ENCODE measurements at places on chromosomes 3 and 15.

DNA sequence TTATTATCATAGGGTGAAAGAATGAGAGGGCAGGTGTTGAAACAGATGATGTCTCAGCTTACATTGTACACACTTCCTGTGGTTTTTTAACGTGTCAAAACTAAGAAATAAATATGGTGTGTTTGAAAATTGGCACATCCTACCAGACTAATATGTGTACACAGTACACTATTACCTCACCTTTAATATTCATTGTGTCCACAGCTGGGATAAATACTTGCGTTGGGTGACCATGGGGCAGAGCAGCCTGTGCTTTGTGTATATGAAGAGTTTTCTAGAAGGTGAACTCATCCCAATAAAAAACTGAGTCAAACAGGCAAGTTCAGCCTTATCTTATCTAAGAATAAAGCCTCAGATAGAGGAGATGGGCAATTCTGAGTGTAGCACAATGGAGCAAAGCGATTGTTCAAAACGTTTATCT is 17.3 kb downstream of the SUCNR1 start:
- no peak for DNase-seq

DNA sequence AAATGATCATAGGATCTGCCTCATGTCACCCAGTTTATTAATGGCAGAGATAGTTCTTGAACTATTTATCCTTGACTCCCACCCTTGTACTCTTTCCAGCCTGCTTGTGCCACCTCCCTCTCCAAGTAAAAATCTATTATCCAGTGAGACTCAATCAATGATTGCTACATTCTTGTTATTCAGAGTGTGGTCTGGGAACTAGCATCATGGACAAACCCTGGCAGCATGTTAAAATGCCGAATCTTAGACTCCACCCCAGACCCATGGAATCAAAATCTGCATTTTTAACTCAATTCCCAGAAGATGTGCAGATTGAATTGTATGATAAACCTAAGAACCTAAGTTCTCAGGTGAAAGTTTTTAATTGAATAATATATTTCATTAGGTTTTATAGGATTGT is 34.7 kb upstream of the PYDC2 start:
- no peak for DNase-seq

GRCh38 chr15:100944244-100944895 is 25.2 kb downstream of the LRRK1 start:
- DNase-seq: no peak

GRCh38 chr3:66452303-66453011 is 48.4 kb downstream of the LRIG1 start:
- DNase-seq: no peak

DNA sequence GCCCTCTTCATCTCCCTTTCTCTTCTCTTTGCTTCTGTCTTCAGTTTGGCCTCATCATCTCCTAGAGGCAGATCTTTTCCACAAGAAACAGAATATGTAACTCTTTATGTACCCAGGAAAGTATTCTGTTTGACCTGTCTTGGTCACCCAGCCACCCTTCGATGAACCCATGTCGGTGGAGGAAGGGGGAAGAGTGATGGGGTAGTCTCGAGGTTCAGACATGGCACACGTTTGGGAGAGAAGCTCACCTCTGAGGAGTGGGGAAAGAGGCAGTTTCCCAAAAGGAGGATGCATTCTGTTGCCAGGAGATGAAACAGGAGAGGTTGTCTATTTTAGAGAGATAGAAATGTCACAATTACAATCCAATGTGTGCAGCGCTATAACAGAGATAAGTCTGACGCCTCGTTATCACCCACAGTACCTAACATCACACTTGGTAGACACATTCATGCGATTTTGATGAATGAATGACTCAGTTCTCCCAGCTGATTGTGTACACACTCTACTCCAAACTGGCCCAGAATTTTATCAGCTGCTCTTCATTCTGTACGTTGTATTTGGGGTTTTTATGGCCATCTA is 722 bp upstream of the CCDC50 start:
- no peak for DNase-seq

- no peak for DNase-seq
Observed at GRCh38 chr3:52225452-52226228, at the start of gene TLR9. TSS of gene TLR9 (minus strand) at chr3:52225645. CDS start at chr3:52225529, 116 bp downstream.

All from central memory CD4-positive, alpha-beta T cell (primary cell).